Right ventricle myocardium inferior (tissue), 1 donor: ENCODE measurements at places on chromosomes 13 and 19.

DNA sequence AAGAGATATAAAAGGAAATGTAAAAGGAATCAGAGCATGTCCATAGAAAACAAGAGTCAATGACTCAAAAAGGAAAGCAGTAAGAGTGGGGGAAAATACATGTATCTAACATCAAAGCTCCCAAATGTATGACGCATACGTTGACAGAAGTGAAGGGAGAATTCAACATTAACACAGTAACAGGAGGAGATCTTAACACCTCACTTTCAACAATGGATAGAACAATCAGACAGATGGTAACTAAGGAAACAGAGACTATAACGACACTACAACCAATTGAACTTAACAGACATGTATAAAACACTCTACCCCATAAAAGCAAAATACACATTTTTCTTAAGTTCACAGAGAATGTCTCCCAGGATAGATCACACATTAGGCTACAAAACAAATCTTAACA is 774.8 kb upstream of the ARGLU1 start:
- DNase-seq = no peak

DNA sequence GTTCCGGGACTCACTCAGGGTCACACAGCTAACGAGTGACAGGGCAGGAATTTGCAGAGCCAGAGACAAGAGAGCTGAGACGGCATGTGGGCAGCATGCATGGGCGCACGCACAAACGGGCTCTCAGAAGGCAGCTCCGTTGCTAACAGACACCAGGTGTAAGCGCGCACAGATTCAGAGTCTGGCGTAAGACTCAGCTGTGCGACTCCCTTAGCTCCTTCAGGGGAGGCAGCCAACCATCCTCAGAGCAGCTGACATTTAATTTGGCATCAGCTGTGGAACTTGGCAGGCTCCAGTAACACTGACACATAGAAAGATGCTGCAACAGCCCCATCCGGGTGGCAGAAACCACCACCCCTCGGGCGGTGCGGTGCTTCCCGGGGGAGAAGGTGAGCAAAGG is 7.5 kb upstream of the TM6SF2 start:
- no peak for DNase-seq

- DNase-seq = peak; percentile 53
Observed at GRCh38 chr13:114010401-114011101, 36.7 kb upstream of the C13orf46 start.

- no peak for DNase-seq
Observed at GRCh38 chr19:10820173-10820572, 15.8 kb downstream of the TMED1 start.

GRCh38 chr19:19230999-19231398 is 19.2 kb downstream of the NCAN start:
- DNase-seq = no peak

DNA sequence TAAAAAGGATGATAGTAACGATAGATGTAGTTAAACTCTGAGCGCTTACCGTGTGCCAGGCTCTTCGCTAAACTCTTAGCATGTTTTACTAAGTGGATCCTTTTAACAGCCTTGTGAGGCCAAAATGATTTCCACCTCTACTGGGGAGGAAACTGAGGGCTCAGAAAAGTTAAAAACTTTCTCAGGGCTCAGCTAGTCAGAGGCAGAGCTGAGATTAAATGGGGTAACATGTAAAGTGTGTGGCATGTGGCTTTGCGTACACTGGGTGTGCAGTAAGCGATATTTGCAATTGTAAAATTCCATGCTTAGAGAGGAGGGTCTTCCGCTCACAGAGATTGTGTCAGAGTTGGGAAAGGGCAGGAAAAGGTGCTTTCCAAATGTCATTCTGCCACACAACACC is 1.7 kb downstream of the U2AF2 start:
- DNase-seq = no peak

- DNase-seq = no peak
Observed at GRCh38 chr13:36353001-36353400, 6.8 kb upstream of the SPART start.

DNA sequence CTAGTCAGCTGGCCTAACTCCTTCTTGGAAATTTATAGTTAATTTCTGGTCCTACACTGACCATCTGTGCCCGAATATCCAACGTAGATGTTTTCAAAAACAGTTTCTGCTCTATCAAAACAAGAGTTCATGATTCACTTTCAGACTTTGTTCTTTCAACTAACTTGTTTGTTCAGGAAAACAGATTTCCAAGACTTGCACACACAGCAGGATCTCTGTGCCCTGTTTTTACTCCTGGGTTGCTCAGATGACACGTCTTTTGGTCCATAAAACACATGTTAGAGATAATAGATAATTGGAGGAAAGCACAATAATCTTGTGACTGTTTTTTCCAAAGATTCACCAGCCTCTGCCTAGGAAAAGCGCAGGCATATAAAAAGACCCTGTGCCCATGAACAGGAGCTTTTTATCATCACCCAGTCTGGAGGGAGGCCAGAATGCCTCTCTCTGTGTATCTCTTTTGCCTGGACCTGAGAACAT is 218.0 kb downstream of the IRS2 start:
- DNase-seq = no peak

DNA sequence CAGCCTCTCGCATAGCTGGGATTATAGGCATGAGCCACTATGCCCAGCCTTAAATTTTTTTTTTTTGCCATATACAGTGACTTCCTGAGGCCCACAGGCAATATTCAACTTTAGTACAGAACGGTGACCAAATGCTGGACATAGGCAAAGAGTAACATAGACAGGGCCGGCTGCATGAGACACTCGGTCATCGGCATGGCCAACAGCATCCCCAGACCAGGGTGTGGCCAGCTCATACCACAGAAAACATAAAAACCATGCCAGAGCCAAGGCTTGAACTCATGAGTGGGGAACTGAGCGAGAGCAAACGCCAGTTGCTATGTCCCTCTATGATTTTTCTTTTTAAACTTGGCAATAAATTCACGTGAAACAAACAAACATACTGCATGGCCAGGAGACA is 17.0 kb downstream of the KANK2 start:
- DNase-seq = no peak

DNA sequence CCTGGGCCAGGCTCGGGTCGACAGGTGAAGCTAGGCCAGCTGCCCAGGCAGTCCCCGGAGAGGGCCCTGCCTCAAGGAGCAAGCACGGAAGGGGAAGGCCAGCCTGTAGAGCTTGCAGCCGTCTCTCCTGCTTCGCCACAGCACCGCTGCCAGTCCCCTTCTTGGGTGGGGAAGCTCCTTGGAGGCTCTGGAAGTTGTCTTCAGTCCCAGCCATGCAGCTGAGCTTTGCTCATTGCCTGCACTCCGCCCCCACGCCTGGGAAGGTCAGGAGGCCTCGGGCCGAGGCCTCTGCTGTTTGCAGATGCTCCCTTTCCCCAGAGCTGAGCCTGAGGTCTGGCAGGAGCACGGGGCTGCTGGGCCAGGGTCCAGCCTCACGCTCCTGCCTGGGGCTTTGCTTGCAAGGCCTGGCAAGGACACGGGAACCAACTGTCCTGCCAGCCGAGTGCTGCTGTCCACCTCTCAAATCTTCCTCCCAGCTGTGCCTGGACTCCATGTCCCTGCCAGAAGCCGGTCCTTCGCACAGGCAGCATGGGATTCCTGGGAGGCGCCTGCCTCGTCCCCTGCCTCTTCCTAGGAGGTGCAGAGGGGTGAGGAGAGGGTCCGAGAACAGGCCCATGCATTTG is 13.3 kb downstream of the PLEKHF1 start:
- DNase-seq = peak; percentile 91

- peak; percentile 76 for DNase-seq
Observed at GRCh38 chr19:13764821-13765394, 586 bp downstream of the MRI1 start.

GRCh38 chr13:30313311-30313710 is 6.0 kb upstream of the KATNAL1 start:
- DNase-seq = no peak

DNA sequence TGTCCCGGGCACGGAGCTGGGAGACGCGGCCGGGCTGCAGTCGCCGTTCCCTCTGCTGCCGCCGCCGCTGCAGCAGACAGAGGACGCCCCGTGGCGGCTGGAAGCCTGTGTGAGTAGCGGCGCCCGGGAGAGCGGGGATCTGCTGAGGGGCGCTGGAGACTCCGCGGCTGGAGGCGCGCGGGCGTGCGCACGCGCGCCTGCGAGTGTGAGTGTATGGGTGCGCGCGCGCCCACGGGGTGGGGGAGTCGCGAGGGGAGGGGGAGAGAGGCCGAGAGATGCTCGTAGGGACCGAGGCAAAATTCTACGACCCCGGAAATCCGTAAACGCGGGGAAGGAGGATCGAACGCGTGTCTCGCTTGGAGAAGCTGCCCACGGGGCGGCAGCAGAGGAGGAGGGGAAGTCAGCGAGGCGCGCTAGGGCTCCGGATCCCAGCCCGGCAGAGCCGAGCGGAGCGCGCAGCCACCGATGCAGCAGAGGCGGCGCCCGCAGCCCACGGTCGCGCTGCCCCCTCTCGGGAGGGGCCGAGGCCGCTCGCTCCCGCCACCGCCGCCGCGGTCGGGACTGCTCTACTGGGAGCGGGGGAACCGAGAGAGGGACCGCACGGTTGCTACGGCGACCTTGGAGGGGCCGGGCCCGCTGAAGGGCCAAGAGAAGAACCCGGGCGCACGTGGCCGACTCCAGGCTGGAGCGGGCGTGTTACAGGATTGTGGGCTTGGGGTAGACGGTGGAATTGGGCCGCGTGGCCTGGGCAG is at the start of gene ENOX1:
TSS of gene ENOX1 (minus strand) at position 207 of the 752 bp plus-strand sequence.
- peak; percentile 81 for DNase-seq

DNA sequence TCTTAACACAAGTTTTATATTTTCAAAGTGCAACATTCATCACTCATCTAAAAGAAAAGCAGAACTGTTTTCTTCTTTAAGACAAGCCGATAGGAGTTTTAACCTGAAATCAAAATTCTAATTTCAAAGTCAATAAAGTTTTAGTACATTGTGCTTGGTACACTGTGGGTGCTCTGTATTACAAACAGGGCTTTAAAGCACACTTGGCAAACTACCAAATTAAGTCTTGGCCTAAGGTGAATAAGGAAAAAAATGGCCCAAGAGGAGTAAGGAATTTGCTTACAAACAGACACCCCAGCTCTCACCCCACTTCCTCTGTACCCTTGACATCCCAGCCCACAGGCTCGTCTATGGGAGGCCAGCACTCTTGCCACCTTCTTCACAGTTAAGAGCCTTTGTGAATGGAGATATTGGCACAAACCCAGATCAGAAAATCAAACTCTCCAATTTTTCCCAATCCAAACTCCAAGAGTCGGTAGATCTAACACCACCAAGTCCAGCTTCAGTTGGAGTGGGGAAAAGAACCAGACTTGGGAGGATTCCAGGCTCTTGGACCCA is 66.0 kb downstream of the ABCC4 start:
- DNase-seq = no peak

DNA sequence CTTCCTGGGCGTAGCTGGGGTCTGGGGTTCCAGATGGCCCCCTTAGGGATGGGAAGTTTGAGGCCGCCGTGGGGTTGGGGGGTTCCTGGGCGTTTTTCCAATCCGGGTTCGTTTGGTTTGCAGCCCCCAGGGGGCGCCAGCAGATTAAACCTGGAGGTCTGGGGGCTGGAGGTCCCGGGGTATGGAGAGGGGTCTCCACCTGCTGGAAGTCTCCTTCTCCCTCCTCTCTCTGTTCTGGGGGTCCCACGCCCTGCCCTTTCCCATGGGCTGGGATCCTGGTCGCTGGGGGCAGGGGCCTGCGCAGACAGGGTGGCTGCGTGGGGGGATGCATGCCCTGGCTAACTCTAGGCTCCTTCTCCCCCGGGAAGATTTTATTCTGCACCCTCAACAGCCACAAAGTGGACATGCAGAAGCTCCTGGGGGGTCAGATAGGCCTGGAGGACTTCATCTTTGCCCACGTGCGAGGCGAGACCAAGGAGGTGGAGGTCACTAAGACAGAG is 899 bp downstream of the GIPC3 start:
- DNase-seq = no peak

DNA sequence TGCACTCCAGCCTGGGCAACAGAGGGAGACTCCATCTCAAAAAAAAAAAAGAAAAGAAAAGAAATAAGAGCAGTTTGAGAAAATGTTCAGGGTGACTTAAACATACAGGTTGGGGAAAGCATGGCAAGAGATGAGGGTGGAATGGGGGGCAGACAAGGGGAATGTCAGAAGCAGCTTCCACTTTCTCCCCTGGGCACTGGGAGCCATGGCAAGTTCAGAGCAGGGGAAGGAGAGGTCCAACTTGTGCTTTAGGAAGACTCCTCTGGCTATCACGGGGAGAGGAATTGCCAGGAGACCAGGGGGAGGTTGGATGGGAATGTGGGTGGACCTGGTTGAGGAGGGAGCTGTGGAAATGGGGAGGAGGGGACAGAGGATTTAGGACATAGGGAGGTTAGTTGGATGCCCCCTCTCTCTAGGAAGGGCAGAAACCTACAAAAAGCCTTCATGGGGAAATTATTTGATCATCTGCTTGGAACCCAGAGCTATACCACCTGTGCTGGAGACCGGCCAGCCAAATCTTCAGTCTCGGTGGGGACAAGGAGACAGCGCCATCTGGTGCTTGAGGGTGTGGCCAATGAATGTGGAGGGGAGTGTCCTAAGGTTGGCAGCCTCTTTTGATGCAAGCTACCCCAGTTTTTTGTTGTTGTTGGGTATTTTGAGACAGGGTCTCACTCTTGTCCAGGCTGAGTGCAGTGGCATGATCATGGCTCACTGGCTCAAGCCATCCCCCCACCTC is 7.3 kb upstream of the STRN4 start:
- no peak for DNase-seq

GRCh38 chr13:111099290-111099689 is 15.8 kb upstream of the ARHGEF7 start:
- no peak for DNase-seq
